Fibroblast of villous mesenchyme (primary cell): ENCODE measurements at places on chromosomes 11 and 22. TPM values are rescaled to one million over a fixed set of nuclear protein-coding genes. Genes with fewer than 3 reads are reported as not detected.

Gene PGA4
- not detected in 2 replicates for total RNA-seq

Gene NLRP14
- under 0.01 and 0.32 TPM in 2 replicates for total RNA-seq

- peak; percentile 83 for DNase-seq
These were observed 1.8 kb upstream of the PACS1 start for GRCh38 chr11:66068154-66068821.

DNA sequence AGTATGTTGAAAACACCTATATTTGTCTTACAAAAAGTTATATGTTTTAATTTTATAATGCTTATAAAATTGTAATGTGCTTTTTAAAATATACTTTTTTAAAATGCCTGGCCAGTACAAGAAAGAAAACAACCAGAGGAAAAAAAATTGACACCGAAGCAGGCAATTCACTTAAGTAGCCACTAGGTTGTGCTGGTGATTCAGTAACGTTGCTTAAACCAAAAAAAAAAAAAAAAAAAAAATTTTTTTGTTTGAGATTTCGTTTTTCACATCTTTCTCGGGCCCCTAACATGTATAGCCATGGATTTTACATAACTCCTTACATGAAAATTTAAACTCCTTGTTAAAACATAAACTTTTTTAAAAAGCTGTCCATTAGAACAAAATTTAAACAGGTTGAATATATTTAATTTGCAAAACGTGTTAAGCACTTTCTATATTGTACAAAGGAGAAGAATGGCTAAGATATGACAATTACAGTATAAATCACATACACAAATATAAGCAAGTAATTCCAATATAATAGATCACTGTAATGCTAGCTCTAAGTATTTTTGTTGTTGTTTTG lies 9.2 kb downstream of the OR8B4 start:
- peak; percentile 55 for DNase-seq

GRCh38 chr11:9047964-9048523 lies 43.4 kb downstream of the SCUBE2 start:
- peak; percentile 92 for DNase-seq

DNA sequence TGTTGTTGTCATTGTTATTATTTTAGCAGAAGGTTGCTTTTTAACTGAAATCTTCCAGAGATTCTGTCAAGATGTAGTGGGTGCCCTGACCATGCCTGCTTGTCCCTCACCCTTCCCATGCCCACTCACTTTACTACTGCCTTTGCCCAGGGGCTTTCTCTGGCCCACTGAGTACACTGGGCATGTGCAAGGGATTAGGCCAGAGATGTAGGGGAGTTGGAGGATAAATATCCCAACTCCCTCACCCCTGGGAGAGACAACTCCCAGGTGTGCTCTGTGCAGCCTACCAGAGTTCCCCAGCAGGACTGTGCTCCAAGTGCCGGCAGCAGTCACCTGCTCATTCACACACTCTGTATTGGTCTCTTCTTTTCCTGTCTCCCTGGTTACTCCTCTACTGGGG lies 559.1 kb downstream of the MIAT start:
- DNase-seq, result no peak
